ENCODE measurements at places on chromosomes 11 and 22.

DNA sequence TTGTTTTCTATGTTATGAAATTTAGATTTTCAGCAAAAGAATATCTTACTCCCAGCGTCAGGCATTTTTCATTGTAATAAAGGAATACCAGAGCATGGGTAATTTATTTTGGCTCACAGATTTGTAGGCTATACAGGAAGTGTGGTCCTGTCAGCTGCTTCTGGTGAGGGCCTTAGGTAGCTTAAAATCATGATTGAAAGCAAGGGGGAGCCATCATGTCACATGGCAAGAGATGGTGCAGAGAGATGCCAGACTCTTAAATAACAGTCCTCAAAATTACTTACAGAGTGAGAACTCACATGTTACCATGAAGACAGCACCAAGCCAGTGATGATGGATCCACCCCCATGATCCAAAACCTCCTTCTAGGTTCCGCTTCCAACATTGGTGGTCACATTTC, 825.0 kb upstream of the CHORDC1 start:
- no peak for DNase-seq

- no peak for DNase-seq
These were observed 33.7 kb downstream of the ME3 start for GRCh38 chr11:86638673-86639072.

DNA sequence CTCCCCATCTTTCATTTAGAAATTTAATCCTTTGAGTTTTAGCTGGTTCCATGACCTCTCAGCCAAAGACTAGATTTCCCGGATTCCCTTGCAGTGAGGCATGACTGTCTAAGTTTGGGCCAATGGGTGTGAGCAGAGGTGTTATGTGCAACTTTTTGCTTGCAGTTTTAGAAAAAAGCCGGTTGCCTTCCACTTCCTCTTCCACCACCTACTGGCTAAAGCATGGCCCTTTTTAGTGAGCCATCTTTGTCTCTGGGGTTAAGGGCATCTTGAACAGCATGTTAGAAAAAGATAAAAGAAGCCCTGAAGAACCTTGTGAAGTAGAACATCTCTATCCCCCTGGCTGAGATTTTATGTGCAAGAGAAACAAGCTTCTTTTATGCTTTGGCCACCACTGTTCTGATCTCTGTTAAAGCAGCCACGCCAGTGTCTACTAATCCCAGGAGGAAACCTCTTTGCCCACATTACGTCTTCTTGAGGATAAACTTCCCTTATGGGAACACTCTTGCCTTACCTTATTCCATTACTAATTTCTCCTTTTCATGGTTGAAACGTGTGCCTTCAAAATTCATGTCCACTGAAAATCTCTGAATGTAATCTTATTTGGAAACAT, 279.9 kb downstream of the TENM4 start:
- no peak for DNase-seq

GRCh38 chr11:4180441-4181183, 86.0 kb downstream of the RRM1 start:
- no peak for DNase-seq

DNA sequence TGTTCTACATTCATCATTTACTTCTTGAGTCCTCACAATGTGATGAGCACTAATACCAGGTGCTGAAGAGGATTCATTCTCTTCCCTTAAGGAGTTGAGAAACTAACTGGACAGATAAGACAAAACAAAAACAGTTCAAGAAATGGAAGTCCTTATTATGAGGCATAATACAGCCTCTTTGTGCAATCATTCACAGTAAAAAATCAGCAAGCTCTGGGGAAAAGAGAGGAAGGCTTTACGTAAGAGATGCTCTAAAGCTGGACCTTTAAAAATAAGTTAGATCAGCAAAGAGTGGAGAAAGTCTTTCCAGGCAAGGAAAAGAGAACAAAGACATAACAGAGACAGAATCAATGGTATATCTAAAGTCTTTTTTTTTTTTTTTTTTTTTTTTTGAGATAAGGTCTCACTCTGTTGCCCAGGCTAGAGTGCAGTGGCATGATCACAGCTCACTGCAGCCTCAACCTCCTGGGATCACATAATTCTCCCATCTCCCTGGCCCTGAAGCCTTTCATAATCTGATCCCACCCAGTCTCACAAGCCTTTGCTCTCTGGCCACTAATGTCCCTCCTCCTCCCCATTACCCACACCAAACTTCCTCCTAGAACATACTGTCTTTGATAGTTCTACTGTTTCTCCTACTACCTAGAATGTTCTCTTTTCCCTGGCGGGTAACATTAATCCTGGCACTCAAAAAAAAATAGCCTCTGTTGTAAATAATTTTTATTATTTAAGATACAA, 40.9 kb downstream of the MRTFA start:
- no peak for DNase-seq

DNA sequence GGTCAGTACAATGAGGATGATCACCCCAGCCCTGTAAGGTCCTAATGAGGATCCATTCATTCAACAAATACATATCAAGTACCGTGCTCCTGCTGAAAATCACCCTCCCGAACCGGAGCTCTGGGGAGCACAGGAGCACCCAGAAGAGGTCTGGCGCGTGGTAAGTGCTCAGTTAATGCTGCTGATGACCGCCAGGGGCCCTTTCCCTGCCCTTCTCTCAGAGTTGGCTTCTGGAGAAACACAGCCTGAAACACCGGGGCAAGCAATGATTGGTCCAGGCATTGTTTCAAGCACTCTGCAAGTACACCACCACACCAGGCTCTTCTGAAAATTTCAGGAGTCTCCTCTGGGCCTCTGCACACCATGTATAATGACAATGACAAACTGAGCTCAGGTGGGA, 3.8 kb upstream of the CCDC86 start:
- no peak for DNase-seq

DNA sequence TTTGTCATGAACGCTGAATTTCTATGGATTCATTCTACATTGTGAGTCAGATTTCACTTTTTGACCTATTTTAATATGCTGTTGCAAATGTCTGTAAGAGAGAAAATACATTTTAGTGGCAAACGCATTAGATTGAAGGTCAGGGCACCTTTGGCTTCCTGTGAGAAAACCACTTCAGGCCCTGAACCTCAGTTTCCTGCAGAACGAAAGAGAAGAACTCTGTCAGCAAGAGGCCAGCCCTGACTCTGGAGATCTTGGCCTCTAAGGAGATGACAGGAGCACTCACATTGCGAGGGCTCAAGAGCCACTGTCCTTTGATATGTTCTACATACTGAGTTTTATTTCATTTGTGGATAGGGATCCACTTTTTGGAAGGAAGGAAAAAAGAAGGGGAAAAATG, 83.6 kb downstream of the KCNJ1 start:
- DNase-seq, result peak; percentile 31

- no peak for DNase-seq
These were observed 425.9 kb downstream of the ETS1 start for GRCh38 chr11:128161436-128161835.

GRCh38 chr11:62446091-62446490, 27.3 kb downstream of the SCGB1A1 start:
- no peak for DNase-seq

- DNase-seq, result no peak
These were observed 28.5 kb upstream of the TLCD5 start for GRCh38 chr11:120296554-120296953.

- peak; percentile 75 for DNase-seq
These were observed 4.4 kb downstream of the KCNJ11 start for GRCh38 chr11:17384002-17384511.

DNA sequence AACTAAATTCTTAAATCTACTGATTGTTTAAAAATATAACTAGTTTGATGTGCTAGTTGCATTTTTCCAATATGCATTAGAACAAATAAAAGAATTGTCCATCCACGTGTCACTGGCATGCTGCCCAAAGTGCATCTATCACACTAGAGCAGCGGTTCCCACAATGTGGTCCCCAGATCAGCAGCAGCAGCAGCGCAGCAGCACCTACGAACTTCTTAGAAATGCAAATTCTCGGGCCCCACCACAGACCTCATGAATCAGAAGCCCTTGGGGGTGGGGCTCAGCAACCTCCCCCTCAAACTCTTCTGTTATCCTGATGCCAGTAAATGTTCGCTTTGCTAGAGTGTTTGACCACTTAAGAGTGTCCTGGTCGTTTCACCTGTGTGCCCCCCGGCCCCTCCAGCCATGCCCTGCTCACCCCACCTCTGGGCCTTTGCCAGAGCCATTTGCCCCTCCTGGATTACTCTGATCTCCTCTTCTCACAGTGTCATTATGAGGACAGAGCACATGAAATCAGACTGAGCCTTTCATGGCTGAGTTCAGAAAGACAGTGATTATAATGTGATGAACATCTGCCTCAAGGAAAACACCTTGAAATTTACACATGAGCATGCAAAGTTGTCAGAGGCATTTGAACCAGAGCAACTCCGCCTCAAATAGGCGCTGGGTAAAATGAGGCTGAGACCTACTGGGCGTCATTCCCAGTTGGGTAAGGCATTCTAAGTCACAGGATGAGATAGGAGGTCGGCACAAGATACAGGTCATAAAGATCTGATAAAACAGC, 12.6 kb upstream of the VSIG10L2 start:
- no peak for DNase-seq

DNA sequence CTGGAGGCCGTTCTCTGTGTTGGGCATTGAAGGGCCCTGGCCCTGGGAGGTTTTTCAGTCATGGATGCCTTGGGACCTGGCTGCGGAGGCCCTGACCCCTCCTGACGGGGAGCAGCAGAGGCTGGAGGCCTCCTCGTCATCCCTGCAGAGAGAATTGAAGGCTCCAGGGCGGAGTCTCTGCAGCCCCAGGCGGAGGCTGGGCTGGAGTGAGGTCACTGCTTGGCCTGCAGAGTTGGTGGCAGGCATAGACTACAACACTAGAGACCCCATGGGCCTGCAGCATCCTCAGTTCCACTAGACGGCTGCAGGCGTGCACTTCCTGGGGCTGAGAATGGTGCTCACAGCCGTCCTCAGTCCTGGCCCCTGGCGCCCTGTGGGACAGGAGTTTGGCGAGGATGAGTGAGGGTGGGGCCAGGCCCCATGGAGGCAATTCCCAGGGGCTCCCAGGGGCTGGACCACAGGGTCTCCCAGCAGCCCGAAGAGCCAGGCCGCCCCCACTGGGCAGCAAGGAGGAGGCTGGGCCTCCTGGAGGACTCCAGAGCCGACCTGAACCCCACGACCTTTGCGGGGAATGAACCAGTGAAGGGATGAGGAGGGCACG, 1194.9 kb downstream of the BRD1 start:
- DNase-seq, result no peak

- DNase-seq, result no peak
These were observed 24.6 kb upstream of the SMIM38 start for GRCh38 chr11:69131121-69131566.

DNA sequence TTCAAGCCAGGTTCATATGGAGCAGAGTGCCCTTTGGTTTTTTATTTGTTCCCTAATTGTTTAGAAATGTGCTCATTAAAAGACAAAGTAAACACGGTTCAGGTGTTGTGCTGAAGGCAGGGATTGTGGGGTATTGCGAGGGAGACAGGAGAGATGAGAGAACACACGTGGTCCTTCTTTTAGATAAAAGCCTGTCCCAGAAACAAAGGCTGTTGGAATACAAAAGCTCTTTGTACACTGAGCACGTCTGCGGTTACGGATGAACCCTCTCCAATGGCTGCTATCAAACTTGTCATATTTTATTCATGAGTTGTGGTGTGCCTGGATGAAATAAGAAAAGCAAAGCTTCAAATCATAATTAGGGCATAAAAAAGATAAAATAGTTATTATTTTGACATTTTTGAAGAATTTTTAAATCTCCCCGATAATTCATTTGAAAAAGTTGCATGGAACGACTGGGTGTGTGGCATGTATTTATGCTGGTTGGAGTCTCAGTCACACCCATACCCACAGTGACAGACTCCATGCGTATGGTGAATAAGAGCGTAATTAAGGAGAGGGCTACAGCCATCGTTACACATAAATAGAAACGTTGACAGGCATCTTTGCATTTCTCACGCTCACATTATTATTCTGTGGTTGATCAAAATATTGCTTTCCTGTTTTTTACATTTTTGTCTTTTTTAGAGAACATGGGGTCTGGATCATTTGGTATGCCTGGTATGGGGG, 92.9 kb downstream of the NELL1 start:
- no peak for DNase-seq

GRCh38 chr22:40510631-40511364, 125.7 kb downstream of the MRTFA start:
- no peak for DNase-seq

DNA sequence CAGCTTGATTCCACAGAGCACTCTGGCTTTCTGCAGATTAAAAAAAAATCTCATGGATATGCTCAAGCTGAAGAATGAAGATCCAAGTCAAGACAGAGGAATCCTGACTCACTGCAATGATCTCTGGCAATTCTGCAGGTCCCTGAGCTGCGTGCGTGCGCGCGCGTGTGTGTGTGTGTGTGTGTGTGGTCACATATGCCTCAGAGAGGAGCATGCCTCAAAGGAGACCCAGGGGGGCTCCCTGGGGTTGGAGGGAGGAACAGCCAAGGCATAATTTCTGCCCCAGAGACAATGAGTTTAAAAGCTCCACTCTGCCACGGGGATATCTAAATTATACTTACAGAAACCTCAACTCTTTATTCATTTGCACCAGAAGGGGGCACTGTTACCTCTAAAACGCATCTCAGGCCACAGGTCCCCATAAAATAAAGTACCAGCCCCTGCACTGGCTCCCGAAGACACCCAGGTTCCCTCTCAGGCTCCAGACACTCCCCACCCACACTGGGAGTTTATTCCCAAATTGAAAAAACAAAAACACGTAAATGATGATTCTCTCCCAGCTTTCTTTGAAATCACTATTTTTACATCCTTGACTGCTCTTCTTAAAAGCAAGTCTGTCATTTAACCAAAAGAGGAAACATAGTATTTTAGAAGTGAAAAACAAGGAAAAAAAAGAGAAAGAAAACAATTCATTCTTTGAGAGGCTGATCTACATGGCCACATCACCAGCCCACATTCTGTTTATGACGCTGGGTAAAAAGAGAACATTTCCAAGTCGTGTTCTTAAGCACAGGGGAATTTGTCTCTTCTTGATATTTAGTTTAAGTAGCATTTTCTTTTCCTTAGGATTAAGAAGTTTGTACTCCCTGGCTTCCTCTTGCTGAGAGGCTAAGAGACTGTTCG, 401.0 kb downstream of the LARGE1 start:
- DNase-seq, result peak; percentile 9

- DNase-seq, result no peak
These were observed 2.4 kb downstream of the TPBGL start for GRCh38 chr11:75242722-75243600.

DNA sequence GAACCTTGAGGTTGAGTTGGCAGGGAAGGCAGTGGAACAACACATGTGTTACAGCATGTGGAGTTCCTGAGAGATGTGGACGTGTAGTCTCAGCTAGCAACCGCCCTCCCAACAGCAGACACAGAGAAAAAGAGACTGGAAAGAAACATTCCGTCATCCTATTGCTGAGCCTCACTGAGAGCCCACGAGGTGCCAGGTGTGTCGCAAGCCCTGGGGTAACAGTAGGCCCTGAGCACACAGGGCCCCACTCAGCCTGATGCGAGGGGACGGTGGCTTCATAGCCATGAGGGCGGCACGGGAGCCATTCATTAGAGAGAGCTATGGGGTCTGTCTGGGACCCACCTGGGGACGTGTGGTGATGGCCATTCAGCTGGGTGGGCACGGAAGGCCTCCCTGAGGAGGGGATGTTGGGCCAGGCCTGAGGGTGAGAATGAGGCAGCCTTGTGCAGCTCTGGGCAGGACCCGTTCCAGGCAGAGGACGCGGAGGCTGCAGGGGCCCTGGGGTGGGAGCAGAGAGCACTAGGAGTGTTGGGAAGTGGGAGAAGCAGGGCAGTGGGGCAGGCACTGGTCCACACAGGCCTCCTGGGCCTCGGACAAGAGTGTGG, 26.2 kb downstream of the MPPED1 start:
- DNase-seq, result no peak

Measured in activated CD4-positive, alpha-beta T cell treated with anti-CD3 and anti-CD28 coated beads, Interleukin-2, amount 50 U/mL, for 16 hours (primary cell).